ENCODE measurements at places on chromosomes 3 and 15.

- DNase-seq = no peak
Measured at GRCh38 chr15:59996298-59997041, 7.6 kb upstream of the FOXB1 start.

GRCh38 chr3:155736381-155736780 lies 8.5 kb downstream of the PLCH1 start:
- DNase-seq = no peak

DNA sequence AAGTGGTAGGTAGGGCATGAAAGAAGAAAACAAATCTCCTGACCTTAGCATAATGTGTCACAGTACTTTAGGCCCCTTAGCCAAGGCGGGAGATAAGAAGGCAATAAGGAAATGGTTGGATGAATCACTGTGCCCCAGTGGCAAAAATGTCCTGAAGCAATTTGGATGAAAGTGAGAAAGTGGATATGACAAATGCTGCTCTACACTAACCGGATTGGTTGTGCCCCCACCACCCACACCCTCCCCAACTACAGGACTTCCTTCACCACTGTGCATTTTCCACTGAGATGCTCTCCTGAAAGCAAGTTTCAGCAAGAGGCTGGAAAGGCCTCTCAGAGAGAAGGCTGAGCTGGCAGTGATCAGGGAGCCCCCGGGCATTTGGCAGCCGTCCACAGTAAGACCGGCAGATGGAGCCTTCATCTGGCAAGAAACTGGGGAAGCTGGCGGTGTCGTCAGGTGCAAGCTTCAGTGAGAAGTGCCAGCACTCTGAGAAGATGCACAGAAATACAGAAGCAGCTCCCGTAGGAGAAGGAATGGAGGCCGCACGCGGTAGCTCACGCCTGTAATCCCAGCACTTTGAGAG lies 63.8 kb downstream of the ATP1B3 start:
- no peak for DNase-seq

DNA sequence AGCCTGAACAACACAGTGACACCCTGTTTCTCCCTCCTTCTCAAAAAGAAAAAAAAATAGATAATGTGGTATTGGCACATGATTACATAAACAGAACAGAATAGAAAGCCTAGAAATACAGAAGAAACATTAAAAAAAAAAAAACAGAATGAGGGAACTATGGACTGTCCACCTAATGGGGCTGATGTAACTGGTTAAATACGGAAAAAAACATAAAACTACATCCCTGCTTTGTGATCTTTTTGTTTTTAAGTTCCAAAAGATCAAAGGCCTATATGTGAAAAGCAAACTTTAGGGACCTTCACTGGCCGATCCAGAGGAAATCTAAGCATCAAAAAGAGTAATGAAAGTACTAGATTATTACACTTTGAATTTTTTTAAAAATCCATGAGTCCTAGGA lies 17.2 kb downstream of the TMEM202 start:
- no peak for DNase-seq

- DNase-seq = no peak
Measured at GRCh38 chr3:64306745-64307144, 81.5 kb upstream of the PRICKLE2 start.

- DNase-seq = no peak
Measured at GRCh38 chr3:18529631-18530030, 104.5 kb upstream of the SATB1 start.

GRCh38 chr3:128870347-128870746 lies 9.1 kb upstream of the ACAD9 start:
- DNase-seq = no peak

DNA sequence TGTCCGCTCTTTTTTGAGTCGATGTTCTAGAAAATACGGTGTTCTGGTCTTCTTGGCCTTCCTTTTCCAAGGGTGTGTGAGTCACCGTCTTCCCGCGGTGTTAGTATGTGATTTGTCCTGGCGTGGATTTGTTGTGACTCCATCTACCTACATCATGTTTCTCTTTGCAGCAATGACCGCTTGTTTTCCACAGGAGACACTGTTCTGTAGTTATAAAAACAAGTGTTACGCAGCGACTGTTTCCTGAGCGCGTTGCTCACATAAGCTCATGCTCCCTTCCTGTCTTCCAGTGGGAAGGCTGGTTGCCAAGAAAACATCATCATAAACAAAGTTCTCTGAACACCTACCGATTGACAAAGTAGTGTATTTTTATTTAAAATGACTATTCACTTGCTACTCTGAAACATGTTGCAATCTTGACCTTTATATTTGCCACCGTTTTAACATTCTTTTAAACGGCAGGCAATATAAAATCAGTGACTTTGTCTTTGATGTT lies 19.0 kb downstream of the USP13 start:
- DNase-seq = no peak
